ENCODE measurements at places on chromosomes 16 and 17. TPM values are rescaled to one million over a fixed set of nuclear protein-coding genes. Genes with fewer than 3 reads are reported as not detected.

The IKZF3 gene
- 0.51 TPM for total RNA-seq

The HOXB6 gene
- total RNA-seq, result 0.92 TPM

DNA sequence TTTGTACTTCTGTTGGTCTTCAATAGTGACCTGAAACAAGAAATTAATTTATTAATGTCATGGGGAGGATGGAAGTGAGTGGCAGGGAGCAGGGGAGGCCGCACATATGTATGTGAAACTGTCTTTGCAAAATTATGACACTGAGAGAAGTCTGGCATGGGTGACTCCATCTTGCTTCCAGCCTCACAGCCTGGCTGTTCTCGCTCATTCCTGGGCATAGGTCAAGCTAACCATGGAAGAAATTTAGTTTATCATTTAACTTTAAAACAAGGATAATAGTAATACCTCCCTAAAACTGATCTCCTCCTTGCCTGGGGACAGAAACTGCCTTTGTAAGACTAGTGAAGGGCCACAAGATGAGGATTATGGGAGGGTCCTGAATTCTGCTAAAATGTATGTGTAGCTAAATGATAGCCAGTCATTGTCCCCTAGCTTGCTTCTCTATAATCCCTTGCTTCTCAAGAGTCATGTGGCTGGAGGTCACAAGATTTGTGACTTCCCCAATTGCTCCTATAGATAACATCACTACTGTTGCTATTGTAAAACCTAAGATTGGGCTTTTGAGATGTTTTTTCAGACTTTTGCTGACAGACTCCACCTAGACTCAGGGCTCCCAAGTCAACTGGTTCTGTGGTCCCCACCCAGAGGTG, 126.0 kb downstream of the HS3ST3A1 start:
- no peak for DNase-seq

DNA sequence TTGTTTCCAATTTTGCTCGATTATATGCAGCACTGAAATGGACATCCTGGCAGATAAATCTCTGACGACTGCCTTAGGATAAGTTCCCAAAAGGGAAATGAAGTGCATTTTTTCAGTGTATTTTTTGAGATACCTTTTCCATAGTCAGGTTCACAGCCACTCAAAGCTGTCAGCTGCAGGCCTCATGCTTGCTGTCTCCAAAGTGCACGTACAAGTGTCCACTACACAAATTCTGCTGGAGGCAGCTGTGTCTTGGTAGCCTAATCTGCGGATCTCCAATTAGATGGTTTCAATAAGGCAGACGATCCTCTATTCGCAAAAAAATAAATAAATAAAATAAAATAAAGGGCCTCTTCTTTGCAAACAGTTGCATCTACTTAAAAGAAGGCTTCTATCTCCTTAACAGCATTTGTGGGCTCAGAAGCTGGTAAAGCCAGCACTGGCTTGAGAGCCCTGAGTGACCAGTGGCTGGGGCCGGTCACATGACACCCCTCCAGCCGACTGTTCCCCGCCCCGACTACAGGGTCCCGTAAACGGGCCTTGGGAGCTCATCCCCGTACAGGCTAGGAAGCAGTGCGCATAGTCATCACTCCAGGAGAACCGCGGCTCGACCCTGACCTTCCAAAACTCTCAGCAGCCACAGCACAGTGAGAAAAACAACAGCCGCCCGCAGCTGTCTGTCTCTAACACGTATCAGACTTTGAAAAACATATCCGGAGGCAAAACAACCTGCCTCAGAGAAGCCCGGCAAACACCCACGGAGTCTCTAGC, 18.8 kb downstream of the RPH3AL start:
- DNase-seq, result peak; percentile 90

DNA sequence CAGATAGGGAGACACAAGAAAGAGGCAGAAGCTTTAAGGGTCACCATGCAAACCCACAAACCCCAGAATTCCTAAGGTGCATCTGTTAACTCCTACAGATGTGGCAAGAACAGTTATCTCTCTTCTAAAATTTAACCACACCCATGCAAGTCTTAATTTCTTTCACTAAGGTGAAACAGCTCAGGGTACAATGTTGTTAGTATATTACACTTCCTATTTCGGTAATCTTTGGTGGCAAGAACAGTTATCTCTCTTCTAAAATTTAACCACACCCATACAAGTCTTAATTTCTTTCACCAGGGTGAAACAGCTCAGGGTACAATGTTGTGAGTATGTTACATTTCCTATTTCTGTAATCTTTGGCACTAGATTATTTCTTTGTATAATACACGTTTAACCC, 6.6 kb downstream of the CCL23 start:
- no peak for DNase-seq

GRCh38 chr17:9969301-9969935, 64.3 kb upstream of the RCVRN start:
- no peak for DNase-seq
